ENCODE measurements at places on chromosomes 1 and 21.

DNA sequence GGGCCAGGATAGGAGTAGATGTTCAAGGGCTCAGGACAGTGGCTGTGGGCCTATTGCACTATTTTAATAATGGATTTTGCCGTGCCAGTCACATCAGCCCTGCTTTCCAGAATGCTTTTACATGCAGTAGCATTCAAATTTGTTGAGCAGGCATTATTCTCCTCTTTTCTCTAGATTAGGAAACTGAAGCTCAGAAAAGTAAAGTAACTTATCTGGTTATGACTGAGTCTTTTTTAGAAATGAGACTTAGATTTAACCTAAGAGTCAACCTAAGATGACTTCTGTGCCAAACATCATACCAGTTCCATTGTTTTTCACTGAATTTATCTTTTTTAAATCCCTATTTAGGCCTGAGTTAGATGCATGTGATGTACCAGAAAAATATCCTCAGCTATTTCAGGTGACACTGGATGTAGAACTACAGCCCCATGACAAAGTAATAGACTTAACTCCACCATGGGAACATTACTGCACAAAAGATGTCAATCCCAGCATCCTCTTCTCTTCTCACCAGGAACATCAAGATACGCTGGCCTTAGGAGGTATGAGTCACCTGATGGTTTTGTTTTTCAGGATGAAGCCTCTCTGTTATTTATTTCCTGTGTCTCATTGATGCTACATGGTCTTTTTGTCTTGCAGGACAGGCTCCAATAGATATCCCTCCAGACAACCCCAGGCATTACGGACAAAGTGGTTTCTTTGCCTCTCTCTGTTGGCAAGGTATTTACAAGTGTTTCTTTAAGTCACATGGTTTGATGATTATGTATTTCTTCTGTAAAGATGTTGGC, 31.4 kb upstream of the LEPR start:
- DNase-seq, result no peak

DNA sequence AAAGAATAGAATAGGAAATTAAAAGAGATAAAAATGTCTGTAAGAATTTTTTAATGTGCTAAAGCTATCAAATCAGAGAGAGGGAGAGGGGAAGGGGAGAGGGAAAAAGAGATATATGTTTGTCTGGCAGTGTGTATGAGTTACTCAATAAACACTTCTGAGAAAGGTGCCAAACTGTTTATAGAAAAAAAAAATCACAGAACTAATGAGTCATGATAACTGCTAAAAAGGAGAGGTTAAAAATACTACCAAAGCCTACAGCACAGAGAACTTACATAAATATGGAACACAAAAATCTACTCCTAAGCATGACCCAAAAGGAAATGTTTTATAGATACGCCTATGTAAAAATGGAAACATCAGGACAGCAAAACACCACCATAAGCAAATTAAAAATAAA, 45.4 kb downstream of the SELENOF start:
- DNase-seq, result no peak

DNA sequence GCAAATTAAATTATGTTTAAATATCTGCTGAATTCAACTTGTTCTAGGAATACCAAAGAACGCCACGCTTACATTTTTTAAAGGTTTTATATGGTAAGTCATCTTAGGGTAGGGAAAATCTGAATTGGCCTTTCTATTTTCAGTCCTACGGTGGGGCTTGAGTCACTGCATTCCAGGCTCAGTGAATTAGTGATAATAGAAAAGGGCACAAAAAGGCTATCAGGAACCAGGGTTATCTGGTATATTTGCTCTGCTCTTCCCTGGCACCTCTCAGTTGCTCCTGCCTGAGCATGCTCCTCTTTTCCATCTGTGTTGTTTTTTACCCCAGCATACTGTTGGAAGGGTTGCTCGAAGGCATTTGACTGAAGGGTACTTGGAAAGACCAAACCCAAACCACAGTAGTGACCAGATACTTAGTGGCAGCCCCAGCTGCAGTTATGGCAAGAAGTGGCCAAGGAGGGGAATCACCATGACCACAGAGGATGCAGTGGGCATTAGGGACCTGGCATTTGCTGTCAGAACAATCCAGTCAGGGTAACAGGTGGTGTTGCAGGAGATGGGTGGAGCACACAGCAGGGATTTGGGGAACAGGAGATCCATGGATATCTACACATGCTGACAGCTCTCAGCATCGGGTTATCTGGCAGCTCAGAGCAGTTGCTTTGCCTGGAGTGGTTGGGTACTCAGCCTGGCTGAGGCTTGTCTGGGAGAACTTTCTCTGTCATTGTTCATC, 2.3 kb downstream of the OVAAL start:
- no peak for DNase-seq

GRCh38 chr1:53968125-53968513, 22.0 kb downstream of the LRRC42 start:
- no peak for DNase-seq

GRCh38 chr1:30818568-30819243, 61.1 kb upstream of the LAPTM5 start:
- no peak for DNase-seq

Measured in NCI-H1417 treated with DMSO at 0.1 percent for 48 hours (cell line).